ENCODE measurements at places on chromosomes 7 and 10.
A peak's percentile ranks its signal among the peaks of the same experiment; 100 is the strongest.

DNA sequence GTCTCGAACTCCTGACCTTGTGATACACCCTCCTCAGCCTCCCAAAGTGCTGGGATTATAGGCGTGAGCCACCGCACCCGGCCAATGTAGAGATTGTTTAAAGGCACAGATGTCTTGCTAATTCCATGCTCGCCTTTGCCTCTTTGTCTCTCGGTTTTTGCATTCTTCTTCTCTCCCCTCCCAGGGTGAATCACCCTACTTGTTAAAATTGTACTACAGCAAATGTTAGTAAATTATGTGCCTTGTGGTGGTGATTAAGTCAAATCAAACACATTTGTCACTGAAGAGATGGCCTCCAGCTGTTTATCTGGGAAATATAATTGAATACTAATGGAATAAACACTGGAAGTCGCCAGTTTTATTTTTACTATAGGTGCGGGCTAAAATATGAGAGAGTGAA is 384.4 kb upstream of the AUTS2 start:
- no peak for DNase-seq

DNA sequence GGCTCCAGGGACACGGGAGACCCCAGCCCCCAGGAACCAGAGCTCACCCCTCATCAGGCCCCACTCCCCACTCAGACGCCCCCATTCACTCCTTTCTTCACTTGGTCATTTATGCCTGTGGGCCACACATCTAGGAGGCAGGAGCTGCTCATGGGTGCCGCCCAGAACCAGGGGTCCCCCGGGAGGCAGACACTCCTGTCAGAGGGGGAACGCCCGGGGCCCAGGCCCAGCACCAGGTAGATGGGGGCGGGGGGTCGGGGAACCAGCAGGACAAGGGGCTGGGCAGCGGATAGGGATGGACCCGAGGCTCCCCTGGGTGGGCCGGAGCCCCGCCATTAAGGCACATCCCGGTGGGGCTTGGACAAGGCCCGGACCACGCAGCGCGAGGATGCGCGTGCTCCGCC is 11.8 kb downstream of the CALY start:
- no peak for DNase-seq

DNA sequence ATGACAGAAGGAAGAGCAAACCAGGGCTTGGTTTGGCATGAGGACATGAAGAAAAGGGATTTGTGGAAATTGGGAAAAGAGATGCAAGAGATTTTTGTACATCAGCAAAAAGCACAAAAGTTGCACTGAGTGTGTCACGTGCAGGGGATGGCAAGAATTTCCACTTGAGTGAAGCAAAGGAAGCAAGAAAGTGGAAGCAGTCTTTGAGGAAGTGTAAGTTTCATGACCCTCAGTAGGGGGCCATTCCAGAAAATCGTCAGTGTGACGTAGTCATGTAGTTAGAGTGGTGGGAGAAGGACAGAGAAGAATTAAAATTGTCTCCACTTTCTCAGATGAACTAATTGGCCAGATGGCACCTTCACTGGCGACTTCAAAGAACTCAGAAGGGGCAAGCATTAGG is 123.3 kb upstream of the FZD1 start:
- no peak for DNase-seq

DNA sequence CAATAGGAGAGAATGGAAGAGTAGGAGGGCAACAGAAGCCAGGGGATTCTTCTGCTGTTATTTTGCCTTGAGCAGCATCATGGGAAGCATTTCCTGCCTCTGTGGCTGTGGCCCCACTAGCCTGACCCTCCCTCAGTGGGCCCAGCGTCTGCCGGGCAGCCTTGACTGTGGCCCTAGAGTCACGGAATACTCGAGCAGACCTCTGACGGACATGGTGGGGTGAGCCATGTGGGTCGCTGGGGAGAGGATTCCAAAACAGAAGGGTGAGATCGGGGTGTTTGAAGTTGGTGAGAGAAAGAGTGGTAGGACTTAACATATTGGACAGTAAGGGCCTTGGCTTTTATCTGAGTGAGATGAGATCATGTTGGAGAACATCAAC is 8.3 kb upstream of the PRKAG2 start:
- no peak for DNase-seq

- no peak for DNase-seq
Observed at GRCh38 chr10:104081998-104082397, 3.7 kb downstream of the COL17A1 start.

GRCh38 chr10:65197935-65198334 is 1676.7 kb downstream of the REEP3 start:
- no peak for DNase-seq

DNA sequence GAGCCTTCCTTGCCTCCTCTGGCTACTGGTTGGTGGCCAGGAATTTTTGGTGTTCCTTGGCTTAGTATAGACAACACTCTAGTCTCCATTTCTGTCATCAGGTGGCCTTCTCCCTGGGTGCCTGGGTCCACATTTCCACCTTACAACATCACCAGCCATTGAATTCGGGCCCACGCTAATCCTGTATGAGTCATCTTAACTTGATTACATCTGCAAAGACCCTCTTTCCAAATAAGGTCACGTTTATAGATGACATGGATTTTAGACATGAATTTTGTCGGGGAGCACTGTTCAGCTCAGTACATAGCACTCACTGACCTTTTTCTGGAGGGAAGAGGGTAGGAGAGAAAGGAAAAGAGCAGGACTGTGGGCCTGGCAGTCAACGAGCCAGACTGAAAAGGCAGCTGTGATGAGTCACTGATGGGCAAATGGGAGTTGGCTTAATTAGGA is 39.4 kb downstream of the MMRN2 start:
- DNase-seq: peak; percentile 85

GRCh38 chr7:95686109-95686508 is 86.2 kb upstream of the DYNC1I1 start:
- peak; percentile 82 for DNase-seq

GRCh38 chr7:27364344-27364758 is 121.7 kb downstream of the EVX1 start:
- peak; percentile 70 for DNase-seq

- no peak for DNase-seq
Observed at GRCh38 chr10:69898941-69899340, 97.2 kb downstream of the COL13A1 start.

GRCh38 chr7:124603066-124603465 is 162.5 kb downstream of the GPR37 start:
- no peak for DNase-seq

DNA sequence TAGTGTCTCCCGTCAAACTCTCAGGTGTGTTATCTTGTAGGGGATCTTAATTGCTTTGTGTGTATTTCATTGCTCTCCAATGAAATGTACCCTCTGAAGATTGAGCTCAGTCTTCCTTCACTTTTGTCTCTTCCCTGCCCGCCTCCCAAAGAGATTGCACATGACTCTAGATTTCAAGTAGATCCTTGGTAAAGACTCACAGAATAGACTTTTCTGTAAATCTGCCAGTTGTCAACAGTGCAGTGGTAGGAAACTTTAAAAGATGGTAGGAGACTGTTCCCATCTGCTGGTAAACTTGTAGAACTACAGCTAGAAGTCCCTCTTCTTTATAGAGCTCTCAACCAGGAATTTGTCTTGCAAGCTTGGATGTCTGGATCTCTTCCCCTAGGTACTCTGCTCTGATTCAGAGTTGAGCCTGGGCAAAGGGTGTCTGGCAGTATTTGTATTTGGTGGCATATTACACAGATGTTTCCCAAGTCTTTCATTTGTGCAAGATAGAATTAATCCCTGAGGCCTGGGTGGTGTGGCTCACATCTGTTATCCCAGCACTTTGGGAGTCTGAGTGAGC is 9.6 kb downstream of the CCL26 start:
- peak; percentile 79 for DNase-seq

GRCh38 chr7:151237244-151238189 is 5.2 kb downstream of the CHPF2 start:
- peak; percentile 64 for DNase-seq

DNA sequence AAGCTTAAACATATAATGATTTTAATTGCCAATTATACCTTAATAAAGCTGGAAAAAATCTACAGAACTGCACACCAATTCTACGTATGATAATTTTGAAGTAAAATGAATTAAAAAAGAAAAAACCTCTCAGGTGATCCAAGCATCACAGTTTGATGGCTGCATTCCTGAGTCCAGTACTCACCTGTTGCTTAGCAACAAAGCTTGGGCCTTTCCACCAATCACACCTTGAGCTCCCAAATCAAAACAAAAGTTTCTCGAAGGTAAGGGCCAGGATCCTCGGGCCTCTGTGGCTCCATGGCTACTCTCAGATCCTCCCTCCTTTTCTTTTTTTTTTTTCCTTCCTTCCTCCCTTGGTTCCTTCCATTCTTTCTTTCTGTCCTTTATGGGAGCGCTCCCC is 137.2 kb upstream of the PCBD1 start:
- no peak for DNase-seq

DNA sequence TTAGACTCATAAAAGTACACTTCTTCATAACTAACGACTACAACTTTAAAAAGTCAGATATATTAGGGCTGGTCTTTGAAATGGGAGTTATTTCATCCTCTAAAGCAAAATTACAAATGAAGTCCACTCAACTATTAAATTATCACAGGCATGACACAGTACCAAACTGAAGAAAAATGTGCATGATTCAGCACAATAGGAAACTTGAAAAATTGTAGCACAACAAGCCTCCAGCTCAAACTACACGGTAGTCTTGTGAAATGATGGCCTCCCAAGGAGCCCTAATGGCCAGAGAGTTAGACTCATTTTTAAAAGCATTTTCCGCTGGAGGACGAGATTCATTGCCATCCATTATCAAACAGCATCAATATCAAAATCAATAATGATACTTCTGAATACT is 76.4 kb downstream of the MAGI2 start:
- DNase-seq: peak; percentile 25

DNA sequence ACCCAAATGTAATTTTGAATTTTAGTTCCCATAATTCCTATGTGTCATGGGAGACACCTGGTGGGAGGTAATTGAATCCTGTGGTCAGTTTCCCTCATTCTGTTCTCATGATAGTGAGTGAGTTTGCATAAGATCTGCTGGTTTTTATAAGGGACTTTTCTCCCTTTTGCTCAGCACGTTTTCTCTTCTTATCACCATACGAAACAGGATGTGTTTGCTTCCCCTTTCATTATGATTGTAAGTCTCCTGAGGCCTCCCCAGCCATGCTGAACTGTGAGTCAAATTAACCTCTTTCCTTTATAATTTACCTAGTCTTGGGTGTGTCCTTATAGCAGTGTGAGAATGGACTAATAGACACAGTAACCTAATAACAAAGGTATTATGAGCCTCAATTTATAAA is 36.1 kb upstream of the ZNF736 start:
- no peak for DNase-seq

- DNase-seq: no peak
Observed at GRCh38 chr7:1529383-1530116, 952 bp upstream of the MAFK start.

DNA sequence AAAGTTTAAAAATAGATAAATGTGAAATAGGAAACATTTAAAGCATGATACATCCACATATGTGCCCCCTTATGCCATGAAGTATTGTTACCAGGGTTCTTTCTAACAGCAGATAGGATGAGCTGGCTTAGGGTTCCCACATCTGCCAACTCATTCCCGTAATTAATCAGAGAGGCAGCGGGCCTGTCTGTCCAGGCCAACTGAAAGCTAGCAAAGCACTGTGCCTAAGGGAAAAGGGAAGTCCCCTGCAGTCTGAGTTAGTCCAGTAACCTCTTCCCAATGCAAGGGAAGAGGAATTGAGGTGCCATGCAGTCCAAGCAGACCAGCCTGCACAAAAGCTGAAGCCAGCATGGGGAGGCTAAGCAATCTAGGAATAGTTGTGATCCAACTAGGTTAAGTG is 18.3 kb upstream of the ZC3HAV1L start:
- peak; percentile 25 for DNase-seq

DNA sequence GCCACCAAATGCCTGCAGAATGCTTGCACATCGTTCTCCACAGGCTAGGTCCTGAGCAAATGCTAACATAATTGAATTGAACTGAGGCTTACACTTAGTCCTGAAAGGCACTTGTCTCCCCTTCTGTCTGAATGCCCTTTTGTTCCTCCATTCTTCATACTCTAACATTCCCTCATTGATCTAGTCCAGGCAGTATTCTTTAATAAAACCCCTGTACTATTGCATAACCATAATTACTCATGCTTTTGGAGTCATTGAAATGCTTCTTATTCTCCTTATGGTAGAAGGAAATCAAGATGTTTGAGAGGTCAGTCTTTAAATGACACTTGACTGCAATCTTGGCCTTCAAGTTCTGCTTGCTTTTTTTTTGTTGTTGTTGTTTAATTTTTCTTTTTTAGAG is 7.1 kb downstream of the PI4K2A start:
- peak; percentile 5 for DNase-seq

DNA sequence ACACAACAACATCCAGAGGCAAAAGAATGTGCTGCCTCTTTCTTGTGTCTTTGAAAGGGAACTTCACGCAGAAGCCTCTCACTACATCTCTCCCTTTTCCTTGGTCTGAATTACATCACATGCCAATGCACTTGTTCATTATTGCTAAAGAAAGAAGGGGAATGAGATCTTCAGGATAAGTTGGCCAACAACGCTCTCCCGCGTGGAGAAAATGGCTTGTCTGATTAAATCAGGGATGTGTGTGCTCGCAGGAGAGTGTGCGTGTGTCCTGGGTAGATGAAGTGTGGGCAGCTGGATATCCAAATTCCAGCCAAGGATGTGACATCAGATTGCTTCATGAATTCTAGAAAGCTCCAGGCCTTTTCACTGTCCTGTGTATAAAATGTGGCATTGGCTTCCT is 541.6 kb upstream of the FZD8 start:
- DNase-seq: no peak

- DNase-seq: peak; percentile 28
Observed at GRCh38 chr7:25260862-25261494, 32.7 kb upstream of the NPVF start.

DNA sequence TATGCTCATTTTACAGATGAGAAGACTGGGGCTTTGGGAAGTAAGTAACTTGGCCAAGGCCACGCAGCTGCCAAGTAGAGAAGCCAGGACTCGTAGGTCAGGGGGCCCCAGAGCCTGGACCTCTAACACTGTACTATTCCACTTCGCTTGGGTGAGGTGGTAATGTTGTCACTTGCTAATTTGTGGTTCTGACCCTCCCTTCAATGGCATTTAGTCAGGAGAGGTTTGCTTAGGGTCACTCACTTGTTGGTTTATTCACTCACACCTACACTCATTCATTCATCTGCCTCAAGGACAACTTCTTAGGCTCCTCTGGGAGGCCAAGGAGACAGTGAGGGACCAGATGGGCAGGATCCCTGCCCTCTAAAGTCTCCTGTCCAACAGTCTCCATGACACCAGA is 21.3 kb downstream of the BTBD16 start:
- peak; percentile 69 for DNase-seq

DNA sequence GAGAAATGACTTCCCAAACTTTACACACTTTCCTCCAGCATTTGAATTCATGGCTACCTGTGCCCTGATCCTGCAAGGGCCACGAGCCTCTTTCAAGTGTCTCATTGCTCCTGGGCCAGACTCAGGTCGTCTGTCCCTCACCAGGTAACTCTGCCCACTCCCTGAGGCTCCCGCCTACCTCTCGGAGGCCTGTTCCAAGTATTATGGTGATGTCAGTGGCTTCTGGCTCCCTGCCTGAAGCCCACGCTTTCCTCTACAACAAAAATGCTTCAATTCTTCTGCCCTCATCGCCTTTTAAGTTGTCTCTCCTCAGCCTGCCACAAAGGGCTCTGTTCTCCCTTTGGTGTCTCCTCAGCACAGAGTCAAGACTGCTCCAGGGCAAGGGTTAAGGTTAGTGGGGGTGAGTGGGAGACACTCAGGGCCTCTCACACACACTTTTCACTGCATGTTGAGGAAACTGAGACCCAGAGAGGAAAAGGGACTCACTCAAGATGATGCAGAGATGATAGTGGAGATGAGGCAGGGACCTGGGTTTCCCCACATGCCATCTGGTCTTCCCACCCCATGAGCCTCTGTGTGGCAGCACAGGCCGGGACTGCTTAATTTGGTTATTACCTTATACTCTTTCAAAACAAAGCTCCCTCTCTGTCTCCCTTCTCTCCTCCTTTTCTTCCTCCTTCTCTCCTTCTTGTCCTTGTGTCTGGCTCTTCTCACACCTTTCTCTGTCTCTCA is 28.3 kb upstream of the EGR2 start:
- no peak for DNase-seq

All from myocyte (in vitro differentiated cells).